ENCODE measurements at places on chromosomes 4 and X. TPM values are rescaled to one million over a fixed set of nuclear protein-coding genes. Genes with fewer than 3 reads are reported as not detected.

NEUROG2 gene
- not detected for total RNA-seq

DNA sequence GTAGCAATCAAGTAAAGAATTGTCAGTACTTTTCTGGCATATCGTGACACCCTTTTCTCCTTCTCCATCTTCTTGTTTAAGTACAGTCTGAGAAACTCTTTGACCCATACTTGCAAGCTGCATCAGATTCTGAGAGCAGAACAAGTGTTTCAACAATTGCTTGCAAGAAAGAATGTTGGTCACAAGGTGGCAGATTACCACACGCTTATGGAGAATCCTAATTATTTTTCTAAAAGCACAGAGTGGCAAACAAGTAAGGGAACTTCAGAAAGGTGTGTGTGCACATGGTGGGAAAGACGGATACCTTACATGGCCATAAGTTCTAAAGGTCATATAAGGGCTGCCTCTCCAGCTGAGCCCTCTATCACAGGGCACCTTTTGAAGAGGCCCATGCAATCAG lies 136.4 kb upstream of the FGF13 start:
- DNase-seq, result no peak

DNA sequence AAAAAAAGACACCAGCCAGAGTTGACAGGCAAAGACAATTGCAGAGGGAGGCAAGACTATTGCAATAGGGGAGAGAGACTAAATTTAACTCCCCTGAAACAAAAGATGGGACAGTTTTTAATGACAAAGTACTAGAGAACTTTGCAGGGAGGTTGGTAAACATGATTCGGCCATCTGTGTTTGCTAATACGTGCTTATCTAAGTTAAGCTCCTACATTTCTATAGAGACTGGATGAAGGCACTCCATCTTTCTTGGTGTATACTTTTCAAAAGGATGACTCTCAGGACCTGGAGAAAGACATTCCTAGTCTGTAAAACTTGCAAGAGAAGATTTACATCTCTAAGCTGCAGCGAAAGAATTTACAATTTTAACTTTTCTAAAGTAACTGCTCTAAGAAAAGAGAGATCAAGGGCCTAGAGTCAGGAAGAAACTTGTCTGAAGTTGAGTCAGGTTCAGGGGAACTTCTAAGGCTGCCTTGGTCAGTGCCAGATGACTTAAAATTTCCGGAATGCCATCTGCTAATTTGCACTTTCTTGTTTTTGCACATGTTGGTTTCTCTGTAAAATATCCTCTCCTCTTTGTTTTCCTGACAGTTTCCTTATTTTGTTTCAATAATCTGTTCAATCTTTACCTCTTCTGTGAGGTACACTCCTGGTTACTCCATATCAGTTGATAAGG lies 10.6 kb downstream of the ADAM29 start:
- DNase-seq, result no peak

DNA sequence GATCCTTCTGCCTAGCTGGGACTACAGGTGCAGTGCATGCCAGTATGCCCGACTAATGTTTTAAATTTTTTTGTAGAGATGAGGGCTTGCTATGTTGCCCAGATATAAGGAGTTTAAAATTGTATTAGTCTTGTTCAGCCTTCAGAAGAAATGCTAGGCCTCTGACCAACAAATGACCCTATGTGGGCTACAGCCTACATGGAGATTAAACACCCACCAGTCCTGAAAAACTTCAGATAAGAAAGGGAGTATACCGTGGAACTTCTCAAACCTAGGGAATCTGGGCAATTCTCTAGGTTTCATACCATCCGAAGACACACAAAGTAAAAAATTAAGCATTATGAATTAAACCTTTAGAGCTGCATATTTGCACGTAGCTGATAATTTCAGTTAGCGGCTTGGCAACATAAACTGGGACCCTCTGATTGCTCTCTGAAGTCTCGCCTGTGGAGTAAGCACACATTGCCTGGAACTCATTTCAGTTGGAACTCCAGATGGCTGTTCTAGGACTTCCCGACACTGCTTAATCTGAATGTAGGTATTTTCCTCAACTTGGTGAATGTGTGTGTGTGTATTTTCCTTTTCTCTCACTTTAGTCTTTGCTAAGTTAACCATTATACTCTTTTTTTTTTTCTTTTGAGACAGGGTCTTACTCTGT lies 33.0 kb downstream of the MOB1B start:
- no peak for DNase-seq

LNX1 gene
- total RNA-seq, result 12.6 TPM

GRCh38 chr4:74660866-74661265 lies 133.5 kb downstream of the BTC start:
- no peak for DNase-seq

- DNase-seq, result no peak
Observed at GRCh38 chr4:4377732-4378460, 9.0 kb upstream of the NSG1 start.

GRCh38 chrX:154441564-154441963 lies 2.4 kb upstream of the FAM50A start:
- DNase-seq, result no peak

GRCh38 chr4:38842994-38843393 lies 13.6 kb downstream of the TLR6 start:
- DNase-seq, result no peak

GRCh38 chrX:68183612-68184214 lies 249.6 kb downstream of the OPHN1 start:
- no peak for DNase-seq

- no peak for DNase-seq
Observed at GRCh38 chrX:1164322-1165288, 47.8 kb downstream of the CRLF2 start.

DGKK gene
- total RNA-seq, result not detected

DNA sequence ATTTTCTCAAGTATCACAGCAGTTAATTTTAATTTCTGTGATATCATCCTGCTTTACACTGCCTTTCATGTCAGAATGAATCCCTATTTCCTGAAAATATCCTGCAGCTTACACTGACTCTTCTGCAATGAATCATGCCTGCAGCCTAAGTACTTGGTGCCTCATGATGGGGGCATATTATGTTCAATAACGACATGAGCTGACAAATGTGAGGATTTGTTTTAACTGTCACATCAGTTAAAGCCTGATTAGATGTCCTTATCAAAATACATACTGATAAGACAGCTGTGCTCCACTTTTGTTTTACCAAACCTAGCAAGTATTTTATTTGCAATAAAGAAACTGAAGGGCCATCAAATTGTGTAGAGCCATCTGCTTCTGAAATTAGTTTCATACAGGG lies 359.9 kb upstream of the AGA start:
- no peak for DNase-seq

- no peak for DNase-seq
Observed at GRCh38 chr4:26130173-26130572, 190.6 kb upstream of the RBPJ start.

DNA sequence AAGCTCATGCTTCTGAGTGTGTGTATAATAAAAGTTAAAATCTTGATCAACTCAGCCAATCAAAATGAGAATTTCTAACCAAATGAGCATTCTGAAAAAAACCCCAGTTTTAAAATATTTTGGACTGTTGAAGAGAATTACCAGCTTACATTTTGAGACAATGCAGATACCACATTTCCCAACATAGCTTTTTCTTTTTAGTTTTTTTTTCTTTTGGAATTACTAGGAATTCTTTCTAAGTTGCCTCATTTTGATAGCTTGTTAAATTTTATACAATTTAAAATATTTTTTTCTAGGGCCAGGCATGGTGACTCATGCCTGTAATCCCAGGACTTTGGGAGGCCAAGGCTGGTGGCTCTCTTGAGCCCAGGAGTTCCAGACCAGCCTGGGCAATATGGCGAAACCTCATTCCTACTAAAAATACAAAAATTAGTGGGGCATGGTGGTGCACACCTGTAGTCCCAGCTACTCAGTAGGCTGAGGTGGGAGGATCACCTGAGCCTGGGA lies 2.2 kb downstream of the RP2 start:
- DNase-seq, result no peak

POLN gene
- 3.5 TPM for total RNA-seq

- DNase-seq, result no peak
Observed at GRCh38 chr4:41287005-41287404, 30.3 kb downstream of the UCHL1 start.

DNA sequence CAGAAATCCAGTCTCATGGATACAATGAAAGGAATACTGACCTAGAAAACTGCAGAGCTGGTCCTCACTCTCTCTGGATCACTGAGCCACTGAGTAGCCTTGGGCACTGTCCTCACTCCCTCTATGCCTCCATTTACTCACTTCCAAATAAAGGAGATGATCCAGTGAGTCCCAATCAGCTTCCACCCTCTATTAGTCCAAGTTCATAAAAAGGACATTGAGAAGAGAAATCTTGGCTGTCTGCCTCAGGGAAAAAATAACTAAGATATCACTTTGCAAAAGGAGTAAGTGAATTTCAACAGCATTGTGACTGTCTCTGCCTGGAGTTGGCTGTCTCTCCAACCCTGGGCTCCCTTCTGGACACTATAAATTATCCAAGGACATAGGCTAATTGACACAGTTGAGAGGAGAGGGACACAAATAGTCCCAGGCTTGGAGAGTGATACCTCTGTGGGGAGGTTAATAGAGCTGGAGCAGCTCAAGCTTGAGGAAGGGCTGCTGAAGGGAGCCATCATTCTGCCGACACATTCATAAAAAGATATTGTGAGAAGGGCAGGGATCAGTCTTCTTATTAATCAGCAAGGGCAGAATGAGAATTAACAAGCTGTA lies 572.3 kb downstream of the RAB28 start:
- DNase-seq, result no peak

DKK2 gene
- total RNA-seq, result 0.27 TPM

DNA sequence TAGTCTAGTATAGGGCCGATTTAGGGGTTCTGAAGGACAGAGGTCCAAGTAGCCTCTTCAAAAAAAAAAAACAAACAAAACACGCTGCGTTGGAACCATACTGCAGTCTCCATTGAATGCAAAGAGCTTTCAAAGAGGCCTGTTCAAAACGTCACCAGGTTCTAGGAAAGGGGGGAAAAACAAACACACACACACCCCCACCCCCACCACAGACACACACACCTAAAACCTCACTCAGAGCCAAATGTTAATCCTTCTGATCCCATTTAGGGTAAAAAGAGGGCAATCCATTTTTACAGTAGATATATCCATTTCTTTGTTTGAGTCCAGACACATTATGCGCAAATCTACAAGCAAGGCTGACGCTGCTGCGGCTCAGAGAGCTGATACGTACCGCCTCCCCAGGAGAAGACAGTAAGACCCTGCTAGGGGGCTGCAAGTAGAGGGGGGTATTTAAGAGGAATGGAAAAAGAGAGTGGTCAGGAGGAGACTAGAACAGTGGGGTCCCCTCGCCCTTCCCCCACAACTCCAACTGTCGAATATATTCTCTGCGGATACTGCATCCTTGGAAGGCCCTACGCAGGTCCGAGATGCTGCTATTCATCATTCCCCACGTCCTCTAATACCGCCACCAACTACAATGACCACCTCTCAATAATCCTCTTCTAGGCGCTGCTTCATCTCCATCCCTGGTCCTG lies 1.3 kb downstream of the NKRF start:
- no peak for DNase-seq

Measured in thoracic aorta (tissue), 2 donors.